Stomach (tissue), 19 donors: ENCODE measurements at places on chromosomes 3 and 15. TPM values are rescaled to one million over a fixed set of nuclear protein-coding genes. Genes with fewer than 3 reads are reported as not detected.

DYNC1LI1 gene
- total RNA-seq = 92.4 TPM

RAB7A gene
- total RNA-seq = 110 TPM

PIERCE2 gene
- total RNA-seq = not detected

A4GNT gene
- not detected for total RNA-seq

PPP1R14D gene
- total RNA-seq = not detected

DNA sequence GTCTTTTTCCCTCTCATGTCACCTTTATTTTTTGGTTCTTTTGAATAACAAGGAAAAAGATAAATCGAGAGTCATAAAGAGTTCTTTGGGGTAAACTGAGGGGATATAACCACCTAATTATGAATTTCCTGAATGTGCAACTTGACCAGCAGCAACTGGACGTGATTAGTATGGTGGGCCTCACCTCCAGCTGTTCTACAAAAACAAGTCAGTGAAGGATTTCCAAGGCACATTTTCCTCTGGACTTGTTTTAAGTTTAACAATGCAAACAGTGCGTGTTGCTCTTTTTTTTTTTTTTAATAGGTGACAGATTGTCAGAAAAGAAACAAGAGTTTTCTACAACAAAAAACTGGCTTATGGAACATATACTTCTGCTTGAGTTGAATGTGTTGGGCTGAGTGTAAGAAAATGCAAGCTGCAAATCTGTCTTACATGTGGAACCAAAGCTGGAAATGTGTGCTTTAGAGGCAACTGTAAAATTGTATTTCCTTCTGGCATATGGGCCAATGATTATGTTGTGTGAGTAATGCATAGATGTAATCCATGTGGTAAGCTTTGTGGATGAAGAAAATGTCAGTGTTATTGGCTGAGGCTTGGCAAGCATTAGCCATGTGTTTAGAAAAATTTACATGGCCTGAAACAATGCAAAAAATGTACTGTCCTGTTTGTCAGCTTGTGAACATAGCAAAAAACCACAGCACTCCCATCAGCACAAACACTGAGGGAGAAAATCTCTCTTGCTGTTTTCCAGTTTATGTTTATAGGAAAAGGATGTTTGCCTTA is 44.5 kb upstream of the FNDC3B start:
- H3K36me3 ChIP-seq = no peaks in the 10 kb centered on the region
- DNase-seq = no peak
- no peak overlapping the region for H3K4me3 ChIP-seq
- no peaks in the 10 kb centered on the region for H3K4me1 ChIP-seq
- no peak overlapping the region for H3K27ac ChIP-seq

GRCh38 chr3:161890147-161890625 is 393.6 kb downstream of the OTOL1 start:
- H3K4me3 ChIP-seq = no peak overlapping the region
- H3K27ac ChIP-seq = no peak overlapping the region
- peak; percentile 34 for DNase-seq
- H3K27me3 ChIP-seq = no peaks in the 10 kb centered on the region

GRCh38 chr3:191492601-191493000 is 31.6 kb downstream of the PYDC2 start:
- H3K36me3 ChIP-seq = no peaks in the 10 kb centered on the region
- no peak overlapping the region for H3K27ac ChIP-seq
- DNase-seq = no peak
- no peak overlapping the region for H3K4me3 ChIP-seq
- H3K27me3 ChIP-seq = no peaks in the 10 kb centered on the region

- peak; percentile 90 for DNase-seq
- no peaks in the 10 kb centered on the region for H3K27me3 ChIP-seq
- H3K4me3 ChIP-seq = no peak overlapping the region
- peaks cover 35% of the 10 kb centered on the region for H3K4me1 ChIP-seq
- no peaks in the 10 kb centered on the region for H3K36me3 ChIP-seq
Measured at GRCh38 chr3:196193736-196194541, 17.3 kb downstream of the ZDHHC19 start.

DNA sequence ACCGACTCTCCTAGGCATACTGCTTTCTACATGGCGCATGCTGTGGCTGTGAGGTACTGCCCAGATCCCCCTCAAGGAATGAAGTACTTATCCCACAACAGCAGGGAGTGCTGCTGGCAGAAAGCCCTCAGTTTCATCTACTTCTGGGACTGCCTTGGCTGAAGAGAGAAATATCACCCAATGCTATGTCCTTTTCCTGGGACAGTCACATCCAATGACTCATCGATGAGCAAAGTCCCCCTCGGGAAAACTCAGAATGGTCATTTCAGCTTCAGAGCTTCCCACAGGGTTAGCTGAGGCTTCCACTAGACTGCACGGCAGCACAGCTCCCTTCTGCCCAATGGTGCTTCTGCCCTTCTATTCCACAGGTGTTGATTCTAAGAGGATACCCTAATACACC is 3.6 kb upstream of the NMD3 start:
- H3K4me3 ChIP-seq = no peak overlapping the region
- H3K27ac ChIP-seq = no peak overlapping the region
- no peak for DNase-seq
- no peaks in the 10 kb centered on the region for H3K36me3 ChIP-seq
- H3K27me3 ChIP-seq = no peaks in the 10 kb centered on the region

- no peaks in the 10 kb centered on the region for H3K4me1 ChIP-seq
- H3K27me3 ChIP-seq = no peaks in the 10 kb centered on the region
- H3K27ac ChIP-seq = no peak overlapping the region
Measured at GRCh38 chr3:32160706-32161214, 54.3 kb downstream of the GPD1L start.

DNA sequence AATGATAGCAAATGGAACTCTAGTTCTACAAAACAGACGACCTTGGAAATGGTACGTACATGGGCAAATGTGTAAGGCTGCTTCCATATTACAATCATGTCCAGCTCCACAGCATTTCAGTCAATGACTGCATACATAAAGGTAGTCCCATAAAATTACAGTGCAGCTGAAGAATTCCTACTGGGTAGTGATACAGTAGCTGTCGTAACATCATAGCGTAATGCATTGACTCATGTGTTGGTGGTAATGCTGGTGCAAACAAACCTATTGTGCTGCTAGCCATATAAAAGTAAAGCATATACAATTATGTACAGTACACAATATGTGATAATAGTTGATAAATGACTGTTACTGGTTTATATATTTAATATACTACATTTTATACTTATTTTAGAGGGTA is 18.5 kb downstream of the TTC23 start:
- no peaks in the 10 kb centered on the region for H3K4me1 ChIP-seq

DNA sequence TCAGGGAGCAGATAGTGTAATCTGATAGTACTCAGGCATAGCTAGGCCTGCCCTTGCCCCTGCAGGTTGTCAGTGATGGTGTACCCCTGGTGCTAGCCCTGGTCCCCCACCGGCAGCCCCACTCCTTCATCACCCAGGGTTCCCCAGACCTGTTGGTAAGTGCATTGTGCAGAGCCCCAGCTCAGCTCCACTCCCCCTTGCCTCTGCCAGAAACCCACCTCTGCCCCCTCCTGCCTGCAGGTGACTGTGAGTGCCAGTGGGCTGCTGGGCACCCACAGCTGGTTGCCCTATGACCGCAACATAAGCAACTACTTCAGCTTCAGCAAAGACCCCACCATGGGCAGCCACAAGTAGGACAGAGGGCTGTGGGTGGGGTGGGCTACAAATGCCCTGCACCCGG is 27.5 kb downstream of the NBEAL2 start:
- no peak overlapping the region for H3K4me3 ChIP-seq
- no peak overlapping the region for H3K27ac ChIP-seq
- DNase-seq = no peak
- peaks cover 65% of the 10 kb centered on the region for H3K36me3 ChIP-seq
- H3K4me1 ChIP-seq = peaks cover 26% of the 10 kb centered on the region

GRCh38 chr3:118075873-118076272 is 958.8 kb downstream of the IGSF11 start:
- no peak overlapping the region for H3K27ac ChIP-seq
- H3K36me3 ChIP-seq = no peaks in the 10 kb centered on the region
- DNase-seq = peak; percentile 3
- no peaks in the 10 kb centered on the region for H3K27me3 ChIP-seq
- no peaks in the 10 kb centered on the region for H3K4me1 ChIP-seq
- H3K4me3 ChIP-seq = no peak overlapping the region
